ENCODE measurements at places on chromosomes 6 and 20.

DNA sequence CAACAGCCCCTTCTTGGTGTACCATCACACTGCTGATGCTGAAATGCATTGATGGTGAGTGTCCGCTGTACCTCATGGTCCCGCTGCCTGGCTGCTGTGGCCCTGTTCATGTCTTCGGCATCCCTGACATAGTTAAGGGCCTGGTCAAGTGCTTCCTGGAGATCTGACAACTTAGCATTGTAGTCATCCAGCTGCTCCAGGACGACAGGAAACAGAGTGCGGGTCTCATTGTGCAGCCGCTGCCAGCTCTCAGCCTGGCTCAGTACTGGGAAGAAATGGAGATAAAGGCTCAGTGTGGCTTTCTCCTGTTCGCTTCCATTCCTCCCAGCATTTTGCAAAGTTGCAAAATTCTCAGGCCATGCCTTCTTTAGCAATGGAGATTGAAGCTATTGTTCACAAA lies 81.8 kb downstream of the LAMA4 start:
- DNase-seq = no peak

- no peak for DNase-seq
Observed at GRCh38 chr6:159813781-159814180, 13.7 kb downstream of the PNLDC1 start.

- no peak for DNase-seq
Observed at GRCh38 chr6:107662333-107662732, 161.8 kb downstream of the SCML4 start.

- no peak for DNase-seq
Observed at GRCh38 chr20:41361757-41362747, 4.6 kb downstream of the EMILIN3 start.

DNA sequence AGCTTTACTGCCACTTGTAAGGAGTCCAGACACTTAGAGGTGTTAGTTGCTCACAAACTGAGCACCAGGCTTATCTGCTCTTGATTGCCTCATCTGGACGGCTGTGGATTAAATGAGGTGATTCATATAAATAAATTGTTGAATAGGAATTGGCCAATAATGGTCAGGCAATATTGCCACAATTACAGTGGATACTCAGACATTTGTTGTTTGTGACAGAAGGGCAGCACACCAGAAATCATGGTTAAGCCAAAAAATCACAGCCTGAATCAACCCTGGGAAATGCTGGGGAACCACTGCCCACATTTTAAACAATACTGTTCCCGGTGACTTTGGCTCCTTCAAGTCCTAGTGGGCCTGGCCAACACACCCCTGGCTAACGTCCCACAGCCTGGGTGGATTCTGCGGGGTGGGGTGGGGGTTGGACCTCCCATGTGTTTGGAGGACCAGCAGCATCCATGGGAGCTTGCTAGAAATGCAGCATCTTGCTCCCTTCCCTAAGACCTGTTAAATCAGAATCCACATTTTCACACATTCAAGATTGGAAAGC lies 29.5 kb upstream of the SPDEF start:
- DNase-seq = peak; percentile 60

- no peak for DNase-seq
Observed at GRCh38 chr6:113664909-113665308, 192.2 kb upstream of the MARCKS start.

- no peak for DNase-seq
Observed at GRCh38 chr6:35948725-35949124, 27.8 kb upstream of the SRPK1 start.

- DNase-seq = no peak
Observed at GRCh38 chr6:35141007-35141655, at the start of gene TCP11. Gene TCP11, minus strand, starts transcription at chr6:35141339. Its CDS starts 469 bp downstream, at chr6:35140870.

DNA sequence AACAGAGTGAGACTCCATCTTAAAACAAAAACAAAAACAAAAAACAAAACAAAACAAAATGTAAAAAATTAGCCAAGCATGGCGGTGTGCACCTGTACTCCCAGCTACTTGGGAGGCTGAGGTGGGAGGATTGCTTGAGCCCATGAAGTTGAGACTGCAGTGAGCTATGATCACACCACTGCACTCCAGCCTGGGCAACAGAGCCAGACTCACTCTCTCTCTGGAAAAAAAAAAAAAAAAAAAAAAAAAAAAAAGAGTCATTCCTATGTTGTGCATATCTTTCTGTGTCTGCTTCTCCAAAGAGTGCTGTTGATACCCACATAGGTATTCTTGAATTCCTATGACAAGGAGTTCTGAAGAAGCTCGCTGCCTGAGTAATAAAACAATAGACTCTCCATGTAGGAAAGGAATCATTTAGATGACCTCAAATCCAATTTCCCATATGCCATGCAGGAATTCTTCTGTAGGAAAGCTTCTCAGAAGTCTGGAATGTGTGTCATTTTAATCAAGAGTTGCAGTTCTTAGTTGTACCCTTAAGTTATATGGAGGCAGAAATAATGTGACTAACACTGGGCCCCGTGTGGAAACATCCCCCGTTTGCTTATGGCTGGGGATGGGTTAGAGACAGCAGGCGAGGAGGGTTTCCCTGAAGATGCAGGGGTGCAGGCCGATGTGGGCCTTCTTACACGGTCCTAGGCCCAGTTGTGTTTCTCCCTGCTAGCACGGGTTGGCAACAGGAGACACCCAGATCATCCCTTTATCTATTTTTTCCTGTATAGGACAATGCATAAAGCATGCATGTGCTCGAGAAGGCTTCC lies 79.4 kb downstream of the ZDHHC14 start:
- no peak for DNase-seq

- no peak for DNase-seq
Observed at GRCh38 chr6:120945905-120946594, 388.2 kb downstream of the TBC1D32 start.

GRCh38 chr6:161259302-161259701 lies 14.6 kb downstream of the AGPAT4 start:
- no peak for DNase-seq

DNA sequence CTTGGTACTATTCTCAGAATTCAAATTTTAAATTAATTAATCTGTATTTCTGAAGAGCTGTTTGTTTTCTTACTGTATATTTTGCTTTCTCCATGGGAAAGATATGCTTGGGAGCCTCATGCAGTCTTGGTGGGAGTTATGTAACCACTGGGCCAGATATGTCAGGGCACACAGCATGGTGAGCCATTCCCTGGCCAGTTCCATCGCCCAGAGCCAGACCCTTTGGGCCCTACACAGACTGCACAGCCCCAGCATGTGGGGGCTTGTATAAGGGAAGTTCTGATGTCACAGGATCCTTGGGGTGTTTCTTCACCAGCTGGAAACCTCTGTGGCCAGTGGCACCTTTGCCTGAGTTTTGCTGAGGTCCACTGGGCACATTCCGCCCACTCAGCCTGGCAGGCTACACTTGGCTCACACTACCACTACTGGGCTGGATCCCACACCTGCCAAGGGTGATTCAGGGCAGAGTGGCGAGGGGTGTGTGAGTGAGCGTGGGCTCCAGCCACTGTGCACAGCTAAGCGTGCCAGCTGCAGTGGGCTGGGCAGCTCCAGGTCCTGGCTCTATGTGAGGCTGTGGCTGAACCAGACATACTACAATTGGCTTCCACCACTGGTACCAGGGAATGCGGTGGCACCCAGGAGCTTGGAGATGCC lies 293.5 kb downstream of the ARHGAP18 start:
- no peak for DNase-seq

DNA sequence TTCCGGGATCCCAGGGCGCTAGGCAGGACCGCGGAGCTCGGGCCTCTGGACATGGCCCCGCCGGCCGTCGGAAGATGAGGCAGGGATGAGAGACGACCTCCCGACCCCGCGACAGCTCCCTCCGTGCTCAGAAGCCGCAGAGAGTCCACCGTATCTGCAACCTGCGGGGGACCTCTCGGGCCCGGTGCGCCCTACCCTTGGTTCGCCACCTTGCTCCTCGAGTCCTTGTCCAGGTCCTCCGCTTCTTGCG lies 301 bp downstream of the PPP1R3D start:
- no peak for DNase-seq

GRCh38 chr20:4061987-4062386 lies 46.6 kb upstream of the RNF24 start:
- no peak for DNase-seq

GRCh38 chr6:80988892-80989291 lies 763.6 kb downstream of the TENT5A start:
- no peak for DNase-seq

DNA sequence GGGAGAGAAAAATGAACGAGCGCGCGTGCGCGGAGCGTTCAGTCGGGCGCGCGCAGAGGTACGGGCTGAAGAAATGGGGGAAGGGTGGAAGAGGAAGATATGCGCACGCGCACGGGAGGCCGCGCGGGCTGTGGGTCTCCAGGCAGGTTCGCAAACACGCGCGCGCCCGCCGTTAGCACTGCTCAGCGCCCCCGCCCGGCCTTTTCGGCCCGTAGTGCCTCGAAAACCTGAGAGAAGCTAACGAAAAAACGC lies 393 bp downstream of the BCLAF1 start:
- peak; percentile 46 for DNase-seq

DNA sequence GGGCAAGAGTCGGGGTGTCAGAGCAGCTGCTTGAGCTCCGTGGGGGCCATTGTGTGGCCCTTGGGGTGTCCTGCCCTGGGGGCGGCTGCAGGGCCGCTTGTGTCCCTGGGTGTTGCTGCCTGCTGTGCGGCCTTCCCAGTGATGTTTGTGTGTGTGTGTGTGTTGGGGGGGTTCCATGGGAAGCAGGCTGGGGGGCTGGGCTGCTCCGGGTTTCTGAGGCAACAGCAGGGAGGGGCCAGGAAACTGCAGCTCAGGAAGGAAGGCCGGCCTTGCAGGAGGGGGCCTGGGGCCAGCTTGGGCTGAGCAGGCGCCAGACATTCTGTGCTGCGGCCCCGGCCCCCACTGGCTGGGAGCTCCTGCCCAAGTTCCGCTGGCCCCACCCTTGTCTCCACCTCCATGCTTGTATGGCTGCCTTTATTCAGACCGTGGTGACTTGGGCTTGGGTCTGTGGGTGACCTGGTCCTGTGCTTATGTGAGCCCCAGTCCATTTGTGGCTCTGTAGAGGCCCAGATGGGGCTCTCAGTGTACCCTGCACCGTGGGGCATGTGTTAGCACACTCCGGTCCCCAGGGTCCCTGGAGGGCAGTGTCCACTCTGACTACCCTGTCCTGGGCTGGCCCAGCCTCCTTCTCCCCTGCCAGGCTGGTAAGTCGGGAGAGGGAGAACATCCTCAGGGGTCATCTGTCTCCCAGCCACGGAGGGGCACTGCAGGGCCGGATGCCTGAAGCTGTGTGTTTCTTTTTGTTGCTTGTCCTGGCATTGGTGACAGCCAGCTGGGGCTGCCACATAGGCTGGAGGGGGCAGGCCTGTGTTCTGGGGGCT lies 4.6 kb upstream of the SOX18 start:
- DNase-seq = no peak

DNA sequence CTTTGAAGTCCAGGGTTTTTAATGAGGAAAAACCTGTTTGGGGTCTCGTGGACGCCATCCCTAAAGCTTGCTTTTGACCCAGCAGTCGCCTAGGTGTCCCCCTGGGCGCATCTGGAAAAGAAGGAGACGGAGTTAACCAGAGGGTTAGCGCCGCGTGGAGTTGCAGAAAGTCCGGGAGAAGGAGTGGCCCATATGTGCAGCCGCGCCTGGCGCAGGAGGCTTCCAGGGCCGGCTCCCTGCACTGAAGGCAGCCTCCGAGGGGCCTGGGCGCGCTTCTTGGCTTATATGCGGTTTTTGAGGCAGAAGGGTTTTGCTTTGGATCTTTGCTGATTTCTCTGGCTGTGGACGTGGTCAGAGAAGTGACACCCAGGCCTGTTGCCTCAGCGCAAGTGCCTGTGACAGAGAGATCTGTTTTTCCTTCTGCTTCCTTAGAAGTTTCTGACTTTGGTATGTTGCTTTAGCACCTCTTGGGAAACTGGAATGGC lies 987 bp downstream of the TMEM181 start:
- no peak for DNase-seq

DNA sequence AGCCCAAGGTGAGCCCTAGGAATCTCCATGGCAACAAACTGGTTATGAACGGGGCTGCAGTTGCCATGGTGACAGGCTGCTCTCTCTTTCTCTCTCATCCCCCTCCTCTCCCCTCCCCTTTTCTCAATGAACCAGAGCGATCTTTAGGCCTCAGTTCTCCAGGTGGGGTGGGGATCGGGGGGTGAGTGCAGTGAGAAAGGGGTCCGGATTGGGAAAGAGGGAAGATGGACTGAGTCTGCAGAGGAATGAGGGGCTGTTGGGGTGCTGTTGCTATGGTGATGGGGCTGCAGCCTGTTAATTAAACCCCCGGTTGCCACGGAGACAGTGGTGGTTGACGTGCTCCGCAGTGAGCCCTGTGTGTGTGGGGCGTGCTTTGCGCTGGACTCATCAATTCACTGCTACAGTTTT lies 3.6 kb upstream of the SLC12A5 start:
- no peak for DNase-seq

DNA sequence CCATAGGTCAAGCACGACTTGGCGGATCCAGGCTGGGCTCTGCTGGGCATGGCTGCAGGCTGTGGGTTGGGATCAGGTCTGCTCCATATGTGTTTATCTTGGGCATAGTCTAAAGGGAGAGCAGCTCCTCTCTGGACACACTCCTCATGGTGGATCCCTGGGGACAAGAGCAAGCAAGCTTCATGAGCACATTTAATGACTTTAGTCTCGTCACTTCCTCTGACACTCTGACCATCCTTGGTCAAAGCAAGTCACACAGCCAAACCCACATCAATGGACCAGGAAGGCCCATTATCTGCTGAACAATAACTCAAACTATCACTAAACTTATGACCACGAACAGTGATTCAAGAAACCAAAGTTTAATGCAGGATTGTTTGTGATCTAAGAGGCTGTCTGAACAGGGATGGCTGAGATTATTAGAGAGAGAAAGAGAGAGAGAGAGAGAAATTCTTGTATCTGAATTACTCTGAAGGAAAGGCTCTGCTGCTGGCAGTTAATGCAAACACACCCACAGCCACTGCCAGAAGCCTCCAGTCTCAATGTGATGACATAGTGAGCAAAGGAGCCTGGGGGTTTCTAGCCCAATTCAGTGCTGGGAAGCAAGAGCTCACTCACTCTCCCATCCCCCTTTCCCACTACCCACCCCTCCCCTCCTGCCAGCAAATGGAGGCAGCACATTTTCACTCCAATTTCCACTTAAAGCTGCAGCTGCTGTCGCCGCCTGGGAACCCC lies 490.2 kb upstream of the SULF2 start:
- DNase-seq = no peak

GRCh38 chr20:63536997-63537524 lies at the start of gene PTK6:
Gene PTK6, minus strand, starts transcription at chr20:63537376. Its CDS starts 62 bp downstream, at chr20:63537314.
- DNase-seq = no peak

DNA sequence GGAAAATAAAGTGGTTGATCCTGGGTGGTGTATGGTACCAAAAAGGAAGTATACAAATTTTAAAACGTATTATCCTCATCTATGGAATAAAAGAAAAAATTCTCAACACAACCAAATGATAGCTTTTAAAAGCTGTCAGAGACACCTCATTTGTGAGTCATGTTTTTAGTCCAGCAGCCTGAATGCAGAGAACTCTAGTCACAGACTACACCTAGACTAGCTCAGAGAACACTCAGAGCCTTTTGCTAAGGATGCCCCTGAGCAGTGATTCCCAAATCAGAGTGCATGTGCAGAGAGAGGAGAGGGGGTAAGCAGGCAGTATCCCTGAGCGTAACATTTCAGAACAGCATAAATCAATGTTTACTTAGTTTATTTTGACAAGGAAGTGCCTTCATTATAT lies 809.3 kb downstream of the HACE1 start:
- DNase-seq = no peak

DNA sequence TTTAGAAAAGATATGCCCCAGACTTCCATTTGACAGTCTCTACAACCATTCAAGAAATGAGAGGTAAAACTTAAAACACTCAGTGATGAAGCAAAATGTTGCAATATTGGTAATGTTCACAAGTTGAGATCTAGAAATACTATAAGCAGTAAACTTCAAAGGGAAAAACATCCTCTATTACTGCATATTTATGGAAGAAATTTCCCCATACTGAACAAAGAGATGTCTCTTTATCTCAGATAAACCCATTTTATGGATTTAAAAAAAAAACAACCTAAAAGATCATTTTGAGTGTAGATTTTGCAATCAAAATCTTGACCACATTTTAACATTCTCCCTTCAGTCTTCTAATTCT lies 177.8 kb upstream of the TAB2 start:
- DNase-seq = no peak
